Activated CD4-positive, alpha-beta memory T cell treated with anti-CD3 and anti-CD28 coated beads, Interleukin-2, amount 10 ng/mL, durations not matched to agents 7 days and 5 days (primary cell): ENCODE measurements at places on chromosomes 3 and 15.

GRCh38 chr3:189588070-189588469, 43.1 kb upstream of the TP63 start:
- DNase-seq = no peak

- peak; percentile 18 for DNase-seq
Measured at GRCh38 chr3:169147238-169148008, 516.1 kb downstream of the MECOM start.

DNA sequence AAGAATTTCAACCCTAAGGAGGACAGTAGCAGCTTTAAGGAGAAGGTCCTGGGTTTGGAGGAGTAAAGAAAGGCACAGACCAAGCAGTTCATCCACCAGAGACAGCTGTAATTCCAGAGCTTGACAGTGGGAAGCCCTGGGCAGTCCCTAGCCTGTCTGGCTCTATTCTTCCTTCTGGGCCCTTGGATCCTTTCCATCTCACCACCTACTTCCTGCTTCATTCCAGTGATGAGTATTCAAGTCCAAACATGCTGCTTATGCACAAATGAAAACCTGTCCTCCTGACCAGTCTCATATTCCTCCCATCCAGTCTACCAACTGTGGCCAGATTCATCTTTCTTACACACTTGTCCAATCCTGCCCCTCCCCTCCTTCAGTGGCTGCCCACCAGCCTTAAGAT, 171.4 kb downstream of the CNTN3 start:
- DNase-seq = no peak

DNA sequence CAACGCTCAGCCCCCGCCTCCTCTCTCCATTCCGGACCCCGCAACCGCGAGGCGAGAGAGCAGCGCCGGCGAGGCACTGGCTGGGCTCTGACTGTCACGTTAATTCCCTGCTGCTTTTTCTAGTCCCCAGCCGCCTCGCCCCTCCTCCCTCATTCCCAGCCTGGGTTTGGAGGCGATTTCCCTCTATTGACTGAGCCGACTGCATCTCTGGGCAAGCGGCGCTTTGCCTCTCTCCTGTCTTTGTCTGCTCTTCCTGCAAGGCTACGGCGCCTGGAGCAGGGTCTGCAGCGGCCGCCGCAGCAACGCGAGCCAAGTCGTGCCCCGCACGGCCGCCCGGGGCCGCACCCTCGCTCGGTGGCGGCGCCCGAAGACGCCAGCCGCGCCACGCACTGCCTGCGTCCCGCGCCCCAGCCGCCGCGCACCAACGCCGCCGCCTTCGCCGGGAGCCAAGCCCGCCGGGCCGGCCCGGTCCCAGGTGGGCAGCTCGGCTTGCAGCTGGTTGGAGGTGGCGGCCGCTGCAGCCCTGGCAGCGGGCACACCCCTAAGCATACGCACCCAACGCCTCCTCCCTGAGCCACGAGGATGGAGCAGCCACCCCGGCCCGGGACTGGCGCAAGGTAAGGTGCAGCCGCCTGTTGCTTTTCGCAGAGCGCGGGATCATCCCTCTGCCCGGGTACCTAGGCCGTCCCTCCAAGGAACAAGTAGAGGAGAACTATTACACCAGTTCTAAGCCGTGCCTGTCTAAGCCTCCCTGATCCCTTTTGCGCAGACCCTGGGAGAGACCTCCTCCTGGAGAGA, at the start of gene LRRC3B:
Gene LRRC3B, plus strand, starts transcription at position 152 of the 798 bp plus-strand sequence. CDS start 86,901 bp downstream, outside the sequence.
- no peak for DNase-seq

DNA sequence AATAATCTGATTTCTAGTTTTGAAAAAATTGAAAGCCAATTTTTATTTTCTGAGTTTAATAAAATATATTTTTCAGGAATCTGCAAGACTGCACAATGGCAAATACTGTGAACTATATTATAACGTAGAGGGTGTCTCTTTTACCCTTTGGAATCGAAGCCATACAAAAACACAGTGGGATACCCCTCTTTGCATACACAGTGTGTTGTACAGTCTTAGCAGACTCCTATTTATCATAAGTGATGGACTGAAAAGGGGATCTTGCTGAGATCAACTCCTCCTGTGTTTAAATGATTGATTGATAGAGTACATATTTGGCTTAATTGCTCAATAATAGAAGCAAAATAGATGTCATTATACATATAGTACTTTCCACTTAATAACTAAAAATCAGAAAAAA, 981.2 kb downstream of the NSUN3 start:
- no peak for DNase-seq
